RPMI7951 (cell line): ENCODE measurements at places on chromosomes 5 and 9.

- no peak for DNase-seq
These were observed 58.5 kb upstream of the TJP2 start for GRCh38 chr9:69115621-69116020.

DNA sequence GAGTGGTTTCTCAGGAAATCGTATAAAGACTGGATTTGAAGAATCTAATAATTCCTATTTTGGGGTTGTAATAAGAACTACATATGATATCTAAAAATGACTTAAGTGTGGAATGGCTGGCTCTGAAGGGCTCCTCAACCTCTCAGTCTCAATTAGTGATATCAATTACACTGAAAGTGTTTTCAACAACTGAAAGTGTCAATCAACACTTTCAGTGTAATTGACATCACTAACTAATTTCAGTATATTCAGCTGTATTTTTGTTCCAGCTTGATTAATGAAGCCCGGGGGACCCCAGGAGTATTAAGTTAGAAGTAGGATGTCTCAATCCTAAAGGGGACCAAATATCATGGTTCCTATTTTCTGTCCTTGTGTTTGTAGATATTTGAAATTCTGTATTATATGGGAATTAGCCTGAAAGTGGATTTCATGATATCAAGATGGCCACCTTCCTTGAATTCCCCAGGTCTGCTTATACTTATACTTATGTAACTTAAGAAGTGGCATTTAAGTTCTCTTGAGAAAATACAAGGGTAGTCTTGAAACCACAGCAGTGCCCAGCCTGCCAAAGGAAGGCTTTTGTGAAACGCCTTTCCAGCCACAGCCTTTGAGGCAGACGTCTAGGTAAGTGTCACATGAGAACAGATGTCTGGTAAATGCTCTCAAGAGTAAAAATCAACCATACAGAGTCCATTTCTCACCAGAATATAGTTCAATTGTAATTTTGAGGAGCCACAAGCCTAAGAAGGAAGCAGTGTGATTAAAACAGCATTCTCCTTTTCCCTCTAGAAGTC lies 4.6 kb downstream of the BASP1 start:
- peak; percentile 42 for DNase-seq

GRCh38 chr5:14838396-14839319 lies 32.9 kb downstream of the ANKH start:
- DNase-seq = no peak

DNA sequence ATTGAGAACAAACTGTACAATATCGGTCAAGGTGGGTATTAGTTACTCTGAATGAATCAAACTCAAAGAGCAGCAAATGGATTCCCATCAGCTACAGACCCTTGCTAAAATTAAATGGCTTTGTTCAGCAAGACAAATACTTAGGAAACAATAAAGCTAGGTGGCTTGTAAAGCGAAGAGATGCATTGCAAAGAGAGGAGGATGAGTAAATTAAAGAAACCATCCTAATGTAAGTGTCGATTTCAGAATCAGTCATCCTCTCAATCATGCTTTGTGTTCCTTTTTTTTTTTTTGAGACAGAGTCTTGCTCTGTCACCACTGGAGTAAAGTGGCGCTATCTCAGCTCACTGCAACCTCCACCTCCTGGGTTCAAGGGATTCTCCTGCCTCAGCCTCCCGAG lies 359.2 kb upstream of the ZNF462 start:
- DNase-seq = no peak

GRCh38 chr9:80382211-80382891 lies 810.6 kb downstream of the TLE4 start:
- no peak for DNase-seq

DNA sequence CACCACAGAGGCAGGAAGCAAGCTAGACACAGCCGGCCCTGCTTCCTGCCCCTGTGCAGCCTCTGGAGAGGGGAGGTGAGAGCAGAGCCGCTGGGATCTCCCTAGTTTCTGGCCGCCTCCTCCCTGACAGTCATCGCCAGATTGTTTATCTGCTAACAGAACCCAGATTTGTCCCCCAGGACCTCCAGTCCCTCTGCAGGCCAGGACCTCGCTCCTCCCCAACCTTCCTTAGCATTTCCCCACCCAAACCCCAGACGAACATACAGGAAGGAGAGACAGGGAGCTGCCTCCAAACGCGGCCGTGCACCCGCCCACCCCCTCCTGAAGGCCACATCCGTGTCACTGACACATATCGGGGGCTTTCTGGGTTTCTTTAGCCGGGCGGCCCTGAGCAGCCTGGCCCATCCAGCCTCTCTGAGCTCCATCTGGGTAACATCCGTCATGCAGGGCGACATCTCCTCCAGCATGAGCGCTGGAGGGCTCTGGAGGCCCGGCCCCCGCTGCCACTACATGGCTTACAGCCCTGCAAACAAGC lies 47.5 kb downstream of the DBH start:
- no peak for DNase-seq

GRCh38 chr5:17734011-17734410 lies 99.8 kb downstream of the TAF11L14 start:
- DNase-seq = no peak
